ENCODE measurements at places on chromosomes 4 and X.

DNA sequence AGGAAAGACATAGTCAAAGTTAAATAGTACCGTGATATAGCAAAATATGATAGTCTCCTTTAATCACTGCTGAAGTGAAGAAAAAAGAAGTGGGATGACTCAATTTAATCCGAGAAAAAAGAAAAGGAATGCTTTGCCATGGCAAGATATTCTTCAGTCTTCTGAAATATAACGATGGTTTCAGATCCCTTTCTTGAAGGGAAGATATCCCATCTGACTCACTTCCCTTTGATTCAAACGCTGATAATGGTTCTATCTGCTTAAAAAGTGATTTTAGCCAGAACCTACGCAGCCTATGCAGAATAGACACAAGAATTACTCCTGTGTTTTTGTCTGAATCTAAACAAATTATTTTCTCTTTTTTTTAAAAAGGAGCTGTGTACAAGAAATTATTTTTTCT, 68.1 kb upstream of the FTHL17 start:
- DNase-seq: no peak

- no peak for DNase-seq
These were observed 64.2 kb upstream of the NHSL2 start for GRCh38 chrX:71846429-71846828.

GRCh38 chrX:70087857-70088630, 25.8 kb downstream of the OTUD6A start:
- DNase-seq: no peak

DNA sequence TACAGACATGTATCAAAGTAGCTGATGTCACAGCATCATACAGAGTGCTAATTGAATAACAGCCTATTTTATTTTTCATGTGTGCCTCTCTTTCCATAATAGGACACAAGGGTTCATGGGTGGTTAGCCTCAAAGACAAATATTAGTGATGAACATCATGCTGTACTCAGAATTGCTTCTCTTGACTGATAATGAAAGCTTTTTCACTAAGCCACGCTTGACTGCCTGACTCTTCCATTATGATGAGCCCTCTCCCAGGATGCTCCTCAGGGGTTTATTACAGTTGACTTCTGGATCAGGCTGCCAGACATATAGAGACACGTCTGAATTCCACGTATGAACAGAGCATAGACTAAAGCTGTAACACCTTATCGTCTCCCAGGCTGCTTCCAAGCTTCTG, 2757.5 kb downstream of the PCDH7 start:
- DNase-seq: no peak

- no peak for DNase-seq
These were observed 166.5 kb upstream of the PCDH7 start for GRCh38 chr4:30553706-30554105.

DNA sequence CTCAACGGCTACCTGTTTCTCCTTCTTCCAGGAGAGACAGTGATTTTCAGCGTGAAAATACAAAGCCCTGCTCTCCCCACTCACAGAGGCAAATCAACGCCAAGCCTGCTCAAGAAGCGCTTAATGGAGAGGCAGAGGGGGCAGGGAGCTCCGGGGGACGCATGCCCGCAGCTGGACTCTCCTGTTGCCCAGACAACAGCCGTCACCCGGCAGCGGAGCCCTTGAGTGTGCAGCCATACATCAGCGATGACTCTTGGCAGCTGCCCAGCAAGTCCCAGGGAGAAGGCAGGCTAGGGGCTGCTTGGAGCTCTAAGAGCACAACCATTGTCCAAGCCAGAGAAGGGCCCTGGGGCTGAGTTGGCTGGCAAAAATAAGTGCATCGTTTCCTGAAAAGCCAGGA, 71.0 kb upstream of the AFAP1 start:
- peak; percentile 85 for DNase-seq

DNA sequence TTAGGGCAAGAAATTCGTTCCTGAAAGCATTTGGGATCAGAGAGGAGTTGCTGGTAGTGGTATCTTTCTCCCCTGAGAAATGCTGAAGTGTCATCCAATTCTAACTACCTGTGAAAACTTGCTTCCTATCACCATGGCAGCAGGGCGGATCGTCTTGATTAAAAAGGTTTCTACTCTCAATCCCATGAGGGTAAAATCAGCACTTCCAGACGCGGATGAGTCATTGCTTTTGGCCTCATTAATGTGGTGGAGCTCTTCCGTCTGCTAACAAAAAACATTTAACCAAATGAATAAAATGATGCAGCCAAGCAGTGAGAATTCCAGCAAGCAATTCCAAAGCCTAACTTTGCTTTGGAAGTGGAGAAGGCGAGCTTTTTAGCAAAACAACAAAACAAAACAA, 325.6 kb downstream of the CAMK2D start:
- no peak for DNase-seq

DNA sequence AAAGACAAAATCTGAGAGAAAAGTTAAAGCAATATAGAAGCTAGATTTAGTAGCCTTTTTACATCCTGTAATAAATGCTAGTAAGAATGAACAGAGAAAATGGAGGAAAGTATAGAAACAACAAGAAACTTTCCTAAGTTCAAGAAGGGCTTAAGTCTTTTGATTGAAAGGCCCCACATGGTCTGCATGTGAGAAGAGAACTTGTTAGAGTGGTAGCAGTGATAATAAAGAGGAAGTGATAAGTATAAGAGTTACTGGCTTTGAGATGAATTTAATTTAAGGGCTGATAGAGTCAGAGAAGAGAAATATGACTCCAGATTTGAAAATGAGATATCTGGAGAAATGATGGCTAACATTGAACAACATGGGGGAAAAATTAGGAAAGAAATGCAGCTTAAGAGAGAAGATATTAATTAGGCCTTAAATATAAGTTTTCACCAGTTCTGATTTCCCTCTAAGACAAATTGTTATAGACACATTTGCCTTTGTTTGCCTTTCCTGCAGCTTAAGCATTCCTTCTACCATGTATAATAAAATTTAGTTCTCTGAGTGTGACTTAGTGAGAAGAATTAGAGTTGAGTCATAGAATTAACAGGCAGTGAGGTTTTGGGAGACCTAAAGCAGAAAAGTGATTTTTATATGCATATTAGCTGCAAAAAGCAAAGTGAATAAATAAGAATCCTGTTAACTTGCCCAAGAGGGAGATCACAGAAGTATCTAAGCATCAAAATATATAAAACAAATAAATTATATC, 18.4 kb downstream of the ZFX start:
- no peak for DNase-seq

DNA sequence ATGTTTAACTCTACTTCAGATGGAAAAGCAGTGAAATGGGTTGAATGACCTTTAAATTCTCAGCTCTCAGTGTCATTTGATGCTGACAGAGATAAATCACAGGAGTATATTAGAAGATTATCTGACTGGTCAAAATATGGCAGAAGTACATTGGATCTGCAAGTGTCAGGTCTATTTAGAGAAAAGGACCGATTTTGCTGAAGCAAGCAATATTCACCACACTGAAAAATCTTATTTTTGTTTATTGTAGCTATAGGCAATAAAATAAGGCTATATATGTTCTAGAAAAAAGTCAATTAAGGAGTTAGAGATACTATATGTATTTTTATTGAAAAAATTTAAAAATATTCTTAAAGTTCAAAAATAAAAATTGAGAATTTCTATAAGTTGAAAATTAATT, 325.3 kb downstream of the CXXC4 start:
- no peak for DNase-seq

DNA sequence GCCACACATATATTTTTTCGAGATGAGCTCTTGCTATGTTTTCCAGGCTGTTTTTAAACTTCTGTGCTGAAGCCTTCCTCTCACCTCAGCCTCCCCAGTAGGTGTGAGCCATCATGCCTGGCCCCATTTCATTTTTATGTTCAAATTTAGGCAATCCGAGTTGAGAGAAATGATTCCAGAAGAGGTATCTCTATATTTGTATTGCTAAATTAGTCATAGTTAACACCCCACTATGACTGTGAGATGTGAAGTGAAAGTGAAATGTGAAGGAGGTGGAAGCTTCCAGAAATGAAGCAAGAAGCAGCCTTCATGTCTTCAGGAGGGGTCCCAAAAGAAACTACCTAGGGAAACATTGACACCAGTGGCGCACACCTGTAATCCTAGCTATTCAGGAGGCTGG, 17.7 kb downstream of the APELA start:
- DNase-seq: no peak

DNA sequence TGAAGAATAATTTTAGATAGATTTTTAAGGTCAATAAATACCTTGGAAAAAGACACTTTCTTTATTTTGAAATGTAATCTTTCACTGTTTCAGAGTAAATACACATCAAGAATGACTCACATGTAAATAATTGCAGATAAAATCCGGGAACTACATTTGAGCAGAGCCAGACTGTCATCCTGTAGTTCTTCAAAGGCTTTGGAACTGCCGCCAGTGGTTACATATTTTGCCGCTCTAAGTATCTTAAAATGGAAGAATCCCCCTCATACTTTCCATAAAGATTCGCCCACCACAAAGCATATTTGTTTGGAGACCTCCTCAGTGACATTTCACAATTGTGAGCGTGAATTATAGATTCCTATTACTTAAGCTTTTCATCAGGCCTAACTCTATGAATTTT, 607.8 kb upstream of the ZFP42 start:
- DNase-seq: no peak

DNA sequence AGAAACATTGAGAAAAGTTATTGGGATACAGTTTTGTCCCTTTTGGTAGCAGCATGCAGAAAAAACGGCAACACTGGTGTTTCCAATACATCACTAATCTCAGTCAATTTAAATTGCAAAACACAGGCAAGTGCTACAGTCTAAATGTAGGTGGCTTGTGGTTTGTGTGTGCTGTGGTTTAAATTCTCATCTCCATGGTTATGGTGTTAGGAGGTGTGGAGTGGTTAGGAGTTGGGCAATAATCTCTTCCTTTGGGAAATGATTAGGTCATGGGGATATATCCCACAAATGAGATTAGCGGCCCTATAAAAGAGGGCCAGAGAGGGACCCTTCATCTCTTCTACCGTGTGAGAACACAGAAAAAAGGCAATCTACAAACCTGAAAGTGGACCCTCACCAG, 1344.3 kb downstream of the ADGRL3 start:
- DNase-seq: no peak

GRCh38 chr4:139458999-139459398, 5.1 kb downstream of the RAB33B start:
- no peak for DNase-seq

- DNase-seq: no peak
These were observed 470.2 kb downstream of the PCDH19 start for GRCh38 chrX:99939883-99940232.

GRCh38 chr4:95268819-95269565, 279.8 kb downstream of the UNC5C start:
- no peak for DNase-seq
